Temporal lobe (tissue), 4 donors: ENCODE measurements at places on chromosomes 6 and 20. TPM values are rescaled to one million over a fixed set of nuclear protein-coding genes. Genes with fewer than 3 reads are reported as not detected.

Gene ESR1
- under 0.01 TPM for total RNA-seq

Gene MEI4
- total RNA-seq = 0.25 TPM

Gene GSTA4
- 93.4 TPM for total RNA-seq

Gene SEL1L2
- total RNA-seq = under 0.01 TPM

Gene C6orf136
- total RNA-seq = 11.6 TPM

Gene NHLRC1
- total RNA-seq = 1.2 TPM

Gene SPATA2
- 4.2 TPM for total RNA-seq

Gene CALHM6
- 3.9 TPM for total RNA-seq

Gene PACSIN1
- 2.7 TPM for total RNA-seq

Gene KCNB1
- total RNA-seq = 9.3 TPM

Gene CENPQ
- 5.2 TPM for total RNA-seq

Gene TEAD3
- 0.74 TPM for total RNA-seq

Gene SLC26A8
- total RNA-seq = 3.2 TPM

Gene ABHD16B
- not detected for total RNA-seq

Gene ATF6B
- total RNA-seq = 16.7 TPM

Gene TSHZ2
- 2.0 TPM for total RNA-seq

Gene GHRH
- not detected for total RNA-seq

Gene FERMT1
- total RNA-seq = 1.5 TPM

Gene PTCRA
- not detected for total RNA-seq

Gene C4A
- 14.5 TPM for total RNA-seq

Gene PLA2G7
- 1.5 TPM for total RNA-seq

Gene LTB
- not detected for total RNA-seq

Gene TXLNB
- total RNA-seq = 0.25 TPM

Gene ZBTB22
- total RNA-seq = 20.7 TPM

Gene PSORS1C2
- not detected for total RNA-seq

Gene CRISP2
- total RNA-seq = 0.49 TPM

Gene MARCKS
- 269 TPM for total RNA-seq

Gene EFCAB8
- not detected for total RNA-seq

Gene UFL1
- 13.8 TPM for total RNA-seq

Gene STMND1
- total RNA-seq = 0.25 TPM

Gene DNAH8
- total RNA-seq = under 0.01 TPM

Gene TMEM244
- 1.2 TPM for total RNA-seq

Gene BFSP1
- 0.49 TPM for total RNA-seq

Gene SAPCD1
- 0.74 TPM for total RNA-seq

Gene RPP21
- 31.7 TPM for total RNA-seq

Gene IL17A
- not detected for total RNA-seq

Gene ANKEF1
- total RNA-seq = 2.5 TPM

Gene HSD17B8
- 1.5 TPM for total RNA-seq

Gene TBC1D20
- total RNA-seq = 14.0 TPM

Gene GGT7
- 20.2 TPM for total RNA-seq

Gene NRSN1
- total RNA-seq = 28.8 TPM

Gene HLA-DMA
- 1.5 TPM for total RNA-seq

Gene NOP56
- 93.7 TPM for total RNA-seq

Gene SLC17A2
- total RNA-seq = not detected

Gene DLGAP4
- total RNA-seq = 32.0 TPM

Gene LAMA5
- 13.5 TPM for total RNA-seq

Gene TMEM200A
- 16.5 TPM for total RNA-seq
